Right lobe of liver (tissue), 6 donors: ENCODE measurements at places on chromosomes 12 and 14. TPM values are rescaled to one million over a fixed set of nuclear protein-coding genes. Genes with fewer than 3 reads are reported as not detected.

GRCh38 chr12:53791735-53792326 lies 40.1 kb upstream of the CISTR start:
- no peak for DNase-seq

DNA sequence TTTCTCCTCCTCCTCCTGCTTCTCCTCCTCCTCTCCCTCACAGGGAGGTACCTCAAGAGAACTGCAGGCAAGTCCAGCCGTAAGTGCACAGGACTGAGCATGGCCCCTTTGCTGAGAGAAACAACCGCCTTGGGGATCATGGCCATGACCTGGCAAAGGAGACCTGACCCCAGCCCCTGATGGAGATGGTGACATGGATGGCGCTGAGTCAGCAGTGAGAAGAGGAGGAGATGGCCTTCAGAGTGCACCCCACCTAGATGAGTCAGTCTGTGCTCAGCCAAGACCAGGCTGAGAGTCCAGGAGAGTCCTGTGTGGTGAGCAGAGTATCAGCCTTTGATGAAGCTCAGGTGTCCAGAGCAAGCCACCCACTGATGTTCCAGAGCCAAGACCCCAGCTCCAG lies 36.4 kb downstream of the MEG3 start:
- peak; percentile 48 for DNase-seq

GRCh38 chr12:2960390-2960956 lies 1.3 kb downstream of the TEAD4 start:
- DNase-seq = no peak

CEP83 gene
- 9.5 TPM for total RNA-seq
